ENCODE measurements at places on chromosomes 1 and 21.

DNA sequence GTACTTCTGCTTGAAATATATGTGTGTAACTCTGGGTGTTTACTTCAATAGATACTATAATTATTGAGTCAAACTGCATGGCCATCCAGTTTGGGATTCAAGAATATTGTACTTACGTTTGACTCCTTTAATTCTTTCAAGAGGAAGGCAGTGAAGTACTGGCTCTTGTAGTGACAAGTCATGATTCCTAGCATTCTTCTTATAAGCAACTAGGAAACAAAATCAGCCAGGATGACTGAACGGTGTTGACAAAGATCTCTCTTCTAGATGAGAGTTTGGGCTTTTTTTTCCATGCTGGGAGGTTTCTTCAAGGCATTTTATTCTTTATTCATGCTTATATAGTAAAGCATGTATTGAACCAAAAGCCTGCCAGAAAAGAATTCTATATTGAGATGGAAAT lies 58.3 kb downstream of the CLEC20A start:
- DNase-seq = no peak

- no peak for DNase-seq
Measured at GRCh38 chr1:76668046-76668445, 199.2 kb upstream of the ST6GALNAC5 start.

DNA sequence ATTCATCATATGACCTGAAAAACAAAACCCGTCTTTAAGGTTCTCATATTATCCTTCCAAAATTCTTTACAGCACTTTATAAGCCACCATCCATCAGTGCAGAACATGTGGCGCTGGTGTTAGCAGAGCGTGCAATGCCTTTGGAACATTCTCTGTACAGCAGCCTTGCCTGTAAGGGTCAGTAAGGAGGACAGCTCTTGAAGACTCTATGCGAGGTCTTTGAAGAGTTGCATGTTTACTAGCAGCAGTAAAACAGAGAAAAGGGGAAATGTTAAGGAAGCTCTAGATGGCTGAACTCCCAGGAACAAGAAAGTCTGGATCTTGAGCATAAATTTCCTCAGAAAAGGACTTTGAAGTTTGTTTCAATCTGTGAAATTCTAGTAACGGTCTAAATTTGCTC lies 365.6 kb downstream of the DUSP10 start:
- no peak for DNase-seq

- no peak for DNase-seq
Measured at GRCh38 chr21:45155910-45156309, 81.5 kb downstream of the ADARB1 start.

GRCh38 chr1:177077734-177078499 lies 86.6 kb downstream of the ASTN1 start:
- DNase-seq = no peak

DNA sequence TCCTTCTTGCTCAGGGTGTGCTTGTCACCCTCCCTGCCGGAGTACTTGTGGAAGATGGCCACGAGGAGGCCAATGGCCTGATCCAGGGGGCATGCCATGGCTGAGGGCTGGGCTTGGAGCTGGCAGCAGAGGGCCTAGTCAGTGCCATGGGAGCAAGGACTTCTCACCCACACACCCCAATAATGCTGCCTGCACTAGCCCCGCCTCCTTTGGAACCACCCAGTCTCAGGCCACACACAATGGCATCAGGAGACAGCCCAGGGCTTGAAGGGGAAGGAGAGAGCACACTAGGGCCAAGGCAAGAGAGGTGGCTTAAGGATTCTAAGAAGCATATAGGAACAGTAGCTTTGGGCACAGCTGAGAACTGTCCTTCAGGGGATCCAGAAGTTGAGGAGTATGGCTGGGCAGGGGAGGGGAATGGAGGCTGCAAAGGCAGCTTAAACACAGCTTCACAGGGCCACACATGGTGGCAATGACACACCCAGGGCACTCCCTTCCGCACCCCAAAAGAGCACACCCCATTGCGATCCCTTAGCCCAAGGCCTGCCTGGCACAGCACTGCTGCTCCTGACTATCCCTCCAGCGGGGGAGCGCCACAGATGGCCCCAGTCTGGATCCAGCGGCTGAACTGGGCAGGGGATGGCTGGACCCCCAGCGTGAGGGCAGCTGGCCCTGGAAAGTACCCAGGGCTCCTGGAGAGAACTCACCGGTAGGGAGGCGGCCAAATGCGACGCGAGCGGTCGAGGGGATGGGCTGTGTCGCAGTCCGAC lies at the start of gene S100A6:
Gene S100A6, minus strand, starts transcription at position 750 of the 770 bp plus-strand sequence. Its CDS starts 652 bp downstream, at position 98.
- peak; percentile 74 for DNase-seq

DNA sequence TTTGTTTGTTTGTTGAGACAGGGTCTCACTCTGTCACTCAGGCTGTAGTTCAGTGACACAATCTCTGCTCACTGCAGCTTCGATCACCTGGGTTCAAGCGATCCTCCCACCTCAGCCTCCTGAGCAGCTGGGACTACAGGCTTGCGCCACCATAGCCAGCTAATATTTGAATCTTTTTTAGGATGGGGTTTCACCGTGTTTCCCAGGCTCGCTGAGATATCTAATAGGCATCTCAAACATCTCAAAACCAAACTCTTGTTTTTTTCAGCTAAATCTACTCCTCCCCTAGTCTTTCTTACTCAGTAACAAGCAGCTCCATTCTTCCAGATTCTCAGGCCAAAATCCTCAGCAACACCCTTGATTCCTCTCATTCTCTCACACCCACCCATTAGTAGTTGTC lies 22.0 kb upstream of the SRRM1 start:
- no peak for DNase-seq

GRCh38 chr1:231420959-231421545 lies 1.0 kb downstream of the EGLN1 start:
- peak; percentile 10 for DNase-seq

DNA sequence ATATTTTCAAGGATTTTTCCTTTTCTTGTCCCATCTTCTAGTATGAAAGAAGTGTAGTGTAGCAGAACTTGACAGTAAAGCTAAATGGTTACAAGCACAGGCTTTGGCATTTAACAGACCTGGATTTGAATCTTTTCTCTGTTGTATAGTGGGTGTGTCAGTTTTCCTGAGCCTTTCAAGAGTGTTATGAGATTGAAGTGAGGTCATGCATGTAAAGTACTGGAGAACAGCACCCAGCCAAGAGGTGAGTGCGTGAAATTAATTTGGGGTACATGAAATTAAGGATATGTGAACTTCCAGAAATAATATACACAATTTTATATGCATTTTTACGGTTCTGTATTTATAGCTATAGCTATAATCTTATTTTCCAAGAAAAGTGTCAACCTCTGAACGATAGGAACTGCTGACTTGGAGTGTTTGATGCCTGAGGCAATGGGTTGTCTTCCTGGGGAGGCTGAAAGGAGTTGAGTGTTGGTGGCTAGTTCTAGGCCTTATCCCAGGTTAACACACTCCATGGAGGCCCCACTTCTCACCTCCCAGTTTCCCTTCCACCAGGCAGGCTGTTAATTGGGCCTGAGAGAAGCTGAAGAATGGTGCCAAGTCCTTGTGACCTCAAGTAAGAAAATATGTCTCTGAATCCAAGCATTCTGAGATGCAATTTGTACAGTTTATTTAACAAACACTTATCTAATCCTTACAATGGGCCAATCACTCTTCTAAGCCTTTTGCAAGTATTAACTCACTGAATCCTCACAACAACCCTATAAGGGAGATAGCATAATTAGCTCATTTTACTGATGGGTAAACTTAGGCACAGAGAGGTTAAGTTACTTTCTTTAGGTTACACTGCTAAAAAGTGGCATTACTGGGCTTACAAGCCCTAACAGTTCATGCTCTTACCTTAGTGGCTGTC lies 4.4 kb downstream of the ROR1 start:
- DNase-seq = no peak

GRCh38 chr1:153790966-153791647 lies 15.9 kb downstream of the SLC27A3 start:
- DNase-seq = no peak

DNA sequence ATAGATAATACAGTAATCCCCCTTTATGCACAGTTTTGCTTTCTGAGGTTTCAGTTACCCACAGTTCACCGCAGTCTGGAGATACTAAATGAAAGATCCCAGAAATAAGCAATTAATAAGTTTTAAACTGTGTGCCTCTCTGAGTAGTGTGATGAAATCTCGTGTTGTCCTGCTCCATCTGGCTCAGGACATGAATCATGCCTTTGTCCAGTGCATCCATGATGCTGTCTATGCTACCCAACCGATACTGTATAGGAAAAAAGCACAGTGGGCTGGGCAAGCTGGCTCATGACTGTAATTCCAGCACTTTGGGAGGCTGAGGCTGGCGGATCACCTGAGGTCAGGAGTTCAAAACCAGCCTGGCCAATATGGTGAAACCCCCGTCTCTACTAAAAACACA lies 85.0 kb upstream of the SLC2A1 start:
- no peak for DNase-seq

GRCh38 chr1:37242501-37242900 lies 208.2 kb upstream of the GRIK3 start:
- DNase-seq = no peak

DNA sequence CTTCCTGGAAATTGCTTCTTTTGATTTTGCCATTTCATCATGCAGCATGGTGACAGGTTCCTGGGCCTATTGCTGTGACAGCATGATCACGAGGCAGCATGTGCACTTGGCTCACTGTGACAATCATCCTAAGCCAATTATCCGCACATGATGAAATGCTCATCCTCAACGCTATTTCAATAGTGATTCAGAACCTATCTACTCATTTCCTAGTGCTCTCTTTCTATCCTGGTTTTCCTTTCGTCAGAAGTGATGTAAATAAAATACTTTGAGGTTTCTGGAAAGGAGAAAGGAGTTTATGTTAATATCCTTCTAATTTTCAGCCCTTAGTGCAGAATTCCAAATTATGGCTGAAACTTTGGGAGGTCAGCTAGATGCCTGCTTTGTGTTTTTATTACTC lies 110.6 kb upstream of the ADAMTS5 start:
- DNase-seq = no peak

DNA sequence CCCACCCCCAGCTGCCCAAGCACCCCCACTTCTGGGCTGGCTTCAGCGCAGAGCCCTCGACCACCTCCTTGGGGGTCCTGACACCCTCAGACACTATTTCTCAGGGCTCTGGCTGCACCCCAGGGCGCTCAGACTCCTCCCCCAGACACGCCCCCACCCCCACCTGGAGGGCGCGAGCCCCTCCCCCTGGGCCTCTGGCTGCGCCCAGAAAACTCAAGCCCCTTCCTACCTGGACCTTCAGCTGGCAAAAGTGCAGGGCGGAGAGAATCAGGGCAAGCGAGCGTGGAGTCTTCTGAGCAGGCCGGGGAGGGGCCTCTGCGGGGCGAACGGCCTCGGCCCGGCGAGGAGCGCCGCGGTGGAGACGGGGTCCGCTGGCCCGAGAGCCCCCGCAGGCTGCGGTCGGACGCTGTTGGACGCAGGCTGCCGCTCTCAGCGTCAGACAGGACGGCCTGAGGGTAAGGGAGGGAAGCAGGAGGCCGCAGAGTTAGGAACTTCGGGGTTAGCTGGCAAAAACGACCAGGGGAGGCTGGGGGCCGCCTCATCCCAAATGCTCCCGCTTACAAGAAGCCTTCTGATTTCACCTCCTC lies 17.4 kb upstream of the NBPF1 start:
- no peak for DNase-seq

- no peak for DNase-seq
Measured at GRCh38 chr1:214801191-214801590, 198.2 kb downstream of the CENPF start.

- DNase-seq = no peak
Measured at GRCh38 chr1:246661451-246661850, 62.8 kb upstream of the SCCPDH start.

DNA sequence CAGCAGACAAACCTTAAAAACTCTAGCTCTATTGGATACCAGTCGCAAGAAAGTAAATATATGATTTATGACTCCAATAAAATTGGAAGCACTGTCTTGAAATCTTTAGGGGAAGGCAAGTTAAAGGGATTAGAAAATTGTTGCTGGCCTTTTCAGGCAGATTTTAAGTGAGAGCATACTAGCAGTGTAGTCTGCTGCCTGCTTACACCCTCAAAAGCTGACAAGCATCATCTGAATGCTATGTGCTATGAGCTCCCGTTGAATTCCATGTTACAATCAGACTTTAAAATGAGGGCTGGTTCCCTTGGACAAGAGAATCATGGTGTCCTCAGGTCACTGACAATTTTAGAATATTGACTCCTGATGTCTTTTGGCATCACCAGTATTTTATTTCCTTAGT lies 271.1 kb upstream of the C1orf105 start:
- no peak for DNase-seq

GRCh38 chr1:118947790-118948189 lies 40.4 kb downstream of the TBX15 start:
- DNase-seq = no peak

DNA sequence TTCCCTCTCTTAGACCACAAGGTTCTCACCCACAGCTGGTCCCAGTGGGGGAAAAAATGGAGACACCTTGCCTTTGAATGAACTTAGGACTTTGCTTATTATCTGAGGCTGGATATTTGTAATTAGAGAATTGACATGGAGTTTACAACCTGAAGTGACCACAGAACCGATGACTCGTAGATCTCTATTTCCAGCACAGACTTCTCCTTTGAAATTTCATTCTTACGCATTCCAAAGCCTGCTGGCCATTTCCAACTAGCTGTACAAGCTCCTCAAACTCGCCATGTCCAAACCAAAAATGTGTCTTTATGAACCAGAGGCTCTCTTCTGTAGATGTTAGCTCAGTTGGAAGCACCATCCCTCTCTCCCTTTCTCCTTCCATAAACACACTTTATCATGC lies 12.0 kb downstream of the RAB7B start:
- no peak for DNase-seq

DNA sequence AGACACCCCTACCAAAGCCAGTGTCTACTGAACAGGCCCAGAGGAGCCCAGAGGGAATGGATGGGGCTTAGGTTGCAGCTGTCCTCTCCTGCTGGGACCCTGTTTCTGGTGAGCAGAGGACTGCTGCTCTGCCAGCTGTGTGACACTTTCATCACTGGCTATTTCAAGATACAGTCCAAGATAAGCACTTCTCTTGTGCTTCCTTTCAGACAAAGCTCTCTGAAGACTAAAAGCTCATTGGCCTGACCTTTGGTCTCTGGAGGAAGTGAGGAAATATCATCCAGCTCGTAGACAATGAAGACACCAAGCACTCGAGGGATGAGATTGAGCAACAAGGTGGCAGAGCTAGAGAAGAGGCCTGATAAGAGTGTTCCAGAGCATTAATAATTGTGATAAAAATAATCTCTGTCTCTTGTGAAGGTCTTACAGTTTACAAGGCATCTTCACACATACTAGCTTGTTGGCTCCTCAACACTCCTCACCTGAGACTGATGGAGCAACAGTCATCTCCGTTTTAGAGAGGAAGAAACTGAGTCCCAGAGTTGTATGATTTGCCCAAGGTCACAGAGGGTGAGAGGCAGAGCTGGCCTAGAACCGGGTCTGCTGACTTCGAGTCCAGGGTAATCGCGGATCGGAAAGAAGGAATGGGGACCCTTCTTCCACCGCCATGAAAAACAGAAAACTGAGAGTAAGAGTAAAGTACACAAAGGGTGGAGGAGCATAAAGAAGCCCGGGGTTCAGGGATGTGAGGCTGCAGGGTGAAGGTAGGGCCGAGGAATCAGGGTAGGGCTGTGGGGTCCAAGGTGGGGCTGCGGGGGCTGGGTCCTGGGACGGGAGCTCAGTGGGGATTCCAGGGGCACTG lies 666 bp downstream of the PAFAH2 start:
- DNase-seq = peak; percentile 71

GRCh38 chr1:201171063-201172036 lies 17.1 kb upstream of the TMEM9 start:
- peak; percentile 17 for DNase-seq

- no peak for DNase-seq
Measured at GRCh38 chr1:50538476-50538875, 115.2 kb upstream of the DMRTA2 start.
